ENCODE measurements at places on chromosomes 6 and 20.

GRCh38 chr20:44073011-44073674, 113.8 kb downstream of the JPH2 start:
- DNase-seq = no peak

GRCh38 chr20:21324126-21324525, 21.0 kb downstream of the XRN2 start:
- no peak for DNase-seq

GRCh38 chr6:14921878-14922671, 323.8 kb upstream of the JARID2 start:
- DNase-seq = peak; percentile 26

DNA sequence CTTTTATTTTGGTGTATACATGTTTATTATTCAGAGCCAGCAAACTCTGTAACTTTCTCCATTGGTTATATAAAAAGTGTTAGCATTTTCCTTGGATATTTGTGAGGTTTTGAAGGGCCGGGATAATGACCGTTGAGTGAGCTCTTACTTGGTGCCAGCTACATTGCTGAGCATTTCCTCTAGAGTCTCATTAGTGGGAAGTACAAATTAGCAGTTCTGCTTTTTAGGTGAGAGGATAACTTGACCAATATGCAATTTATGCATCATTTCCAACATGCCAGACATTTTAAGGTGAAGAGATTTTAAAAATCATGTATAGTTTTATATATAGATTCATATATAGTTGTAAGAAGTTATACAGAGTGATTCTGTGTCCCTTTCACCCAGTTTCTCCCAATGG, 84.3 kb downstream of the CARMIL1 start:
- no peak for DNase-seq

DNA sequence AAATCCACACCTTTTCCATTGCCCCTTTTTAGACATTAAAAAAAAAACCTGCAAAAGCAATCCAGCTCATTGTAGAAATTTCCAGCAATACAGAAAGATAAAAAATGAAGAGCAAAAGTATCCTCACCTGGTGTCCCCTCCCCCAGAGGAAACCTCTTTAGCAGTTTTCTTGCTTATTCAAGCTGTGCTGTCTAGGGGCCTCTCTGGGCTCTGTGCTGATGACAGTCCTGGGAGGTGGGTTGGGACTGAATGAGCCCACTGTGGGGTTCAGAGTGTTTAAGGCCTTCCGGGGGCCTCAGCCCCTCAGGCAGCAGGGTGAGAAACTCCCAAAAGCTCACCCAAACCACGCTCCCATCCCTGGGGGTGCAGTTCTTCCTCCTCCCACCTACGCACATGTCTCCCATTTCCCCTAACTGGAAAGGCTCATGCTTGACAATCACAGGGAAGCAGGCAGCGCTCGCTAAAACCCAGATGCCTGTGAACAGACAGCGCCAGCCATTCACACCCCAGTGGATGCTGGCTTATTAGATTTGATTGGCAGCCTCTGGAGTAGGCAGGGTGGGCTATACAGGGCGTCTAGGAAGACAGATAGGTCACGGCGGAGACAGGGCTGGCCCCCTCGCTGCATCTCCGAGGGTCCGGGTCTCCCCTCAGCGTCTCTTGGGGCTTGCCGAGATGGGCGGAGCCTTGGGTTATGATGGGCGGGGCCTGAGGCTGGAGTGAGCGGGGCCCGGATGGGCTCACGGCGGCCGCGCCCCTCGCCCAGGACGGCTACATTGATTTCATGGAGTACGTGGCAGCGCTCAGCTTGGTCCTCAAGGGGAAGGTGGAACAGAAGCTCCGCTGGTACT, 4.6 kb downstream of the GUCA1A start:
- no peak for DNase-seq

GRCh38 chr20:19903168-19903811, 113.9 kb upstream of the NAA20 start:
- no peak for DNase-seq

DNA sequence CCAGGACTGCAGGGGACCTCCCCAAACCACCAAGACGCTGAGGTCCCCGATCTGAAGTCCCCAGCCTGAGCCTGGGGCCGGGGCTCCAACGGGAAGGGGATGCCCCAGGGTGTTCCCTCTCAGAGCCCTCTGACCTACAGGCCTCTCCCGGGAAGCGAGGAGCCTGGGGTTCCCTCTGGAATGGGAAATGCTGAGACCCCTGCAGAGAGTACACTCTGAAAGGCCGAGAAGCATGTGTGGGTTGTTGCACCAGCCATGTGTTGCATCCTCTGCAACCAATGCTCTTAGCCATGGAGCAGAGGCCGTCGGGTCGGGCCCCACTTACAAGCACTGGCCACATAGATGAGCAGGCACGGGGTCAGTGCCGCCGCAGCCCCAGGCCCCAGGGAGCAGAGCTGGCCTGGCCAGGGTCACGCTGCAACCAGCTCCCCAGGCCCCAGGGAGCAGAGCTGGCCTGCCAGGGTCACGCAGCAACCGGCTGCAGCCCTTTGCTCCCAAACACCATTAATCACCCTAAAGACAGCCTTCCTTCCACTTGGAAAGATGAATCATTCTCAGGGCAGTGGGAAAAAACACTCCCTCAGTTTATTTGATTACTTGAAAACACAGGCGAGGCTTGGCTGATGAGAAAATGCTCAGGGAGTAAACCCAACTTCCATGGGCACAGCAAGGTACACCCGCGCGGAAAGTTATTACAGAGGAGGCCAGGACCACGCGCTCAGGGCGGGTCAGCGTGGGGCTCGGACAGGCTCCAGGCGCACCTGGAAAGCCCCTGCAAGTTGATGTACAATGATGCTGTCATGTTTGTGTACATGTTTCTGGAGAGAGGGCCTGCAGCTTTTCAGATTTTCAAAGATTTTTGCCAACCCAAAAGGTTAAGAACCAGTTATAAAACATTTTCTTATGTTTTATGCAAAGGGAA, 78.0 kb upstream of the AFDN start:
- DNase-seq = no peak

- DNase-seq = peak; percentile 67
These were observed 28.8 kb upstream of the CCND3 start for GRCh38 chr6:41970436-41970846.

DNA sequence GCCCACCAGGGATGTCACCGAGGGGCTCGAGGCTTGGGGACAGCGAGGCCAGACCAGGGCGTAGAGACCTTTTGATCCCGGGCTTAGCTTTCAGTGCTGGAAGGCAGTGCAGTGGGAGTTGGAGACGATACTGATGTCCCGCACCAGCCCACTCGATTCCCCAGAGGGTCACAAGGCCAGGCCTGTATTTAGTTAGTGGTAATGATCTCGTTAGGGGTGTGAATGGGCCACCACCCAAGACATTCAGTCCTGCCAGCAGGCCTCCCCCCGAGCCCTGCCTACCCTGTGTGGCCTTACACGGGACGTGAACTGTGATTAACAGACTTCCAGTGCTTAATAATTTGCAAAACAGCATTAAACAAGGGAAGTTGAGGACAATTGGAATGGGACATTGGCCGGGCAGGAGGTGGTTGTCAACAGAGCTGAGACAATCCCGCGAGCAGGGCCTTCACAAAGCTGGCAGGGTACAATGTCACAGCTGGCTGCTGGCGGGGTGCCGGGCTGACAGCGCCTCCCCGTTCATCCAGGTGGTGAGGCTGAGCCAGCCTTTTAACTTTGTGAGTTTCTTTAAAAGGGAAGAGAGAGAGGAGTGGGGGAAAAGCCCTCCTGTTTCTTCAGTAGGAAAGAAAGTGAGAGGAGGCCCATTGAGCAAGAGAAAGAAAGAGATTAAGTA, 175.3 kb upstream of the RALGAPA2 start:
- DNase-seq = no peak

DNA sequence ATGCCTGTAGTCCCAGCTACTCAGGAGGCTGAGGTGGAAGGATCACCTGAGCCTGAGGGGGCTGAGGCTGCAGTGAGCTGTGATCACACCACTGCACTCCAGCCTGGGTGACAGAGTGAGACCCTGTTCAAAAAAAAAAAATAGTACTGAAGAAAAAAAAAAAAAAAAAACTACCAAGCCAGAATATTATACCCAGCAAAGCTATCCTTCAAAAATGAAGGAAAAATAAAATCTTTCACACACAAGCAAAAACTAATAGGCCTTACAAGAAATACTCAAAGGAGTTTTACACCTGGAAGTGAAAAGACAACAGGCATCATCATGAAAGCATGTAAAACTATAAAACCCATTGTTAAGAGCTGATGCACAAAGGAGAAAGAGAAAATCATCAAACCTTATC, 37.5 kb upstream of the SRSF6 start:
- no peak for DNase-seq

DNA sequence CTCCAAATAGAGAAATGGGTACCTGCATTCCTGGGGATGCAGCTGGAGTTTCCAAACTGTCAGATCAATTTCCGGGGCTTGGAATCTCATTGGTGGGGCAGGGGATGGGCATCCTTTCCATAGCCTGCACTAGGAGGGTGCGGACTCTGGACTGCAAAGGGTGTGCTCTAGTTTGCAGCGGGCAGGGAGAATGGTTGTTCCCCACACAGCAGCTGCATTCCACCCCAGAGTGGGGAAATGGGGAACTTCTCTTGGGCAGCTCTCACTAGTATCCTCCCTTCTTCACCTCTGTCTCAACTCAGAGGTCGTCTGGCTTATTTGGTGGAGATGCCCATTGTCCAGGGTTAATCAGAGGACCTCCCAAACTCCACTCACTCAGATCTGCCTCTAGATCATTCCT, 34.5 kb upstream of the CDKN1A start:
- DNase-seq = no peak

GRCh38 chr20:35618263-35619131, 2.9 kb downstream of the SPAG4 start:
- DNase-seq = peak; percentile 59

DNA sequence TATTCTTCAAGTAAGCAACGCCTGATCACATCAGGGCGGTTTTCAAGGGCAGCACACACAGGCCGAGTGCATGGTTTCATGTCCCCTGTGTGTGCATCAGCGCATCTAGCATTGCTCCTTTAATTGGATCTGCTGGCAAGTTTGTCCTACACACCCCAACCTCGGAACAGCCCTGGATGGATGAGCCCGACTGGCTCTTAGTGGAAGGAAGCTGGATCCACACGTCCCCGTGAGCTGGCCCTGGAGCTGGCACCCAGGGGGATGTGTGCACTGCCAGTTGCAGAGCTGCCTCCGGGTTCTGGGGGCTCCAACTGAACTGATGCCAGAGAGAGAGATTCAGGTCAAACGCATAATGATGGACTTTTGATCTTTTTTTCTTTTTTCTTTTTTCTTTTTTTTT, 39.2 kb upstream of the QKI start:
- DNase-seq = no peak

DNA sequence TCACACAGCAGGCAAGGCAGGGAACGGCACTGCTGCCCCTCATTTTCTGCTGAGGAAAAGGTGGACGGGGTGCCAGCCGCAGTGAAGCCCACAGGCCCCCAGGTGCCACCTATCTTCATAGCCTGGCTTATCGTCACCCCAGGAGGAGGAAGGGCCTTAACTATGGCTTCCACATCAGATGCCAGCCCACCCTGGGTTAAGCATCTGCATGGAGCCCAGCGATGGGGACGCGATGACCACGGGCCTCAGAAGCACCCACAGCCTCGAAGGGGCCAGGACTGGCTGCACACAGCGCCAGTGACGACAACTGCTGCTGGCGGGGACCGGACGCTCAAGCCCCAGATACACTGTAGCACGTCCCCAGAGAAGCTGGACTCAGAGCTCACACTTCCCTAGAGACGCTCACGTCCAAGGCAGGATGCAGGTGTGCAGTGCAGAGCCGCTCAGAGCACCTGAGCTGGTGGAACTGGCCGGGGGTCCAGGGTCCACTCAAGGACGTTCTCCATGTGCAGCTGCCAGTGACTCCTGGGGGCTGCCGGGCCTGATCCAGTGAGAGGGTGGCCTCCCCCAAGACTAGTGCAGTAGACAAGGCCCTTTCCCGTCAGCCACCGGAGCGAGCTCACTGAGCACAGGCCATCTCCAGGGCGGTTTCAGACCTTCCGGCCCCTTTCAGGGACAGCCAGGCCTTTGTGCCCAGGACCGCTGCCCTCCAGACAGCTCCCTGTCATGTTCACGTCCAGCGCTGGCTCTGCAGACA, 83.0 kb downstream of the YTHDF1 start:
- DNase-seq = no peak

DNA sequence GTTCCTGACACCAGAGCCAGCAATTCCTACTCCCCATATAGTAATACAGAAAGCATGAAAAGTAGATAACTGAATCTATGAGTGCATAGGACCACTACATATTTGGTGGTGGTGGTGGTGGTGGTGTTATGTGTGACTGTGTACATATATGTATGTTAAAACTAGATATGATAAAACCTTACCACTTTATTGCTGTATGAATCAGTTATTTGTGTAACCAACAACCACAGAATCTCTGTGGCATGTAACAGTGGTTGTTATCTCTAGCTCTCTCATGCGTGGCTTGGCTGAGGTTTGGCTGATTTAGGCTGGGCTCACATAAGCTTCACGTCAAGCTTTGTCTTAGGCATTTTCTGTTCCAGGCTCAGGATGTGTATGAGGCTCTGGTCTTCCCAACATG, 55.7 kb downstream of the PLCB1 start:
- no peak for DNase-seq

- DNase-seq = peak; percentile 56
These were observed 22.4 kb upstream of the SNX9 start for GRCh38 chr6:157800420-157801237.

- no peak for DNase-seq
These were observed 343.6 kb upstream of the JAG1 start for GRCh38 chr20:11017446-11017845.

- no peak for DNase-seq
These were observed 262.7 kb downstream of the CD83 start for GRCh38 chr6:14380086-14380820.

GRCh38 chr6:98844244-98845210, 10.2 kb downstream of the POU3F2 start:
- DNase-seq = peak; percentile 17

DNA sequence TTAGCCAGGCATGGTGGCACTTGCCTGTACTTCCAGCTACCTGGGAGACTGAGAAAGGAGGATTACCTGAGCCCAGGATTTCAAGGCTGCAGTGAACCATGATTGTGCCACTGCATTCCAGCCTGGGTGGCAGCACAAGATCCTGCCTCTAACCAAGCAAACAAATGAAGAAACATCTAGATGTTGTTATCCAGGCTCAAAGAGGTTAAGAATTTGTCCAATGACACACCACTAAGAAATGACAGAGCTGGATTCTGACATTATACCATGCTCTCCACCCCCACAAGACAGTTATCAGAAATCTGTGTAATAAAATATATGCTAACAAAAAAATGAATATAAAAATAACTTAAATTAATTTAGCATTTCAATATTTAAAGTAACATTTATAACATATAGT, 925.5 kb upstream of the SLC35B3 start:
- peak; percentile 15 for DNase-seq

- DNase-seq = no peak
These were observed 135.3 kb downstream of the THBS2 start for GRCh38 chr6:169118346-169118830.

- no peak for DNase-seq
These were observed 9.0 kb upstream of the EXOC2 start for GRCh38 chr6:701700-702479.

DNA sequence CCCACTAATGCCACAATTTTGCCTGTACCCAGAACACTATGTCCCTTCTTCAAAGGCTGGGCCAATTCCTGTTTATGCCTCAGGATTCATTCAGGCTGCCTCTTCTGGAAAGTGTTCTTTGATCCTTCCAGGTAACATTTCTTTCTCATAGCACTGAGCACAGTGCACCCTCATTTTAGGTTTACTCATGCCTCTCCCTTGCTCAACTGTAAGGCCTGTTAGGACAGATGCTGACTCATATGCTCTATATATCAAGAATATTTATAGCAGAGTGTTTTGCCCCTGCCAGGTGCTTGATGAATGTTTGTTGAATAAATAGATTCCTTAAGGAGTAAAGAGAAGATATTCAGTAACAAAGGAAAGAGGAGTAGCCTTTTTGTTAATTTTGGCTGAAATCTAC, 263.9 kb downstream of the PHF3 start:
- DNase-seq = peak; percentile 20

GRCh38 chr6:127342296-127342945, 988 bp downstream of the ECHDC1 start:
- DNase-seq = peak; percentile 63
